Osteoblast (primary cell): ENCODE measurements at places on chromosomes 1 and 21.
A peak's percentile ranks its signal among the peaks of the same experiment; 100 is the strongest.

DNA sequence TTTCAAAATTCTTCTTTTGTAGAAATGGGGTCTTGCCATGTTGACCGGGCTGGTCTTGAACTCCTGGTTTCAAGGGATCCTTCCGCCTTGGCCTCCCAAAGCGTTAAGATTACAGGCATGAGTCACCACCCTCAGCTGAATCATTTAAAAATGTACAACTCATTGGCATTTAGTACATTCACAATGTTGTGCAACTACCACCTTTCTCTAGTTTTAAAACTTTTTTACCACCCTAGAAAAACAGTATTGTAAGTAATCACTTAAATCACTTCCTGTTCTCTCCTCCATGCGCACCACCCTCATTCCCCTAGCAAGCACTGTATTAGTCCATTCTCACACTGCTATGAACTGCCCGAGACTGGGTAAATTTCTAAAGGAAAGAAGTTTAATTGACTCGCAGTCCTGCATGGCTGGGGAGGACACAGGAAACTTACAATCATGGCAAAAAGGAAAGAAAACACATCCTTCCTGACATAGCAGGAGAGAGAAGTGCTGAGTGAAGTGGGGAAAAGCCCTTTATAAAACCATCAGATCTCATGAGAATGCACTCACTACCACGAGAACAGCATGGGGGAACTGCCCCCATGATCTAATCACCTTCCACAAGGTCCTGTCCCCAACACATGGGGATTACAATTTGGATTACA is 14.4 kb upstream of the THEM5 start:
- DNase-seq, result peak; percentile 76

DNA sequence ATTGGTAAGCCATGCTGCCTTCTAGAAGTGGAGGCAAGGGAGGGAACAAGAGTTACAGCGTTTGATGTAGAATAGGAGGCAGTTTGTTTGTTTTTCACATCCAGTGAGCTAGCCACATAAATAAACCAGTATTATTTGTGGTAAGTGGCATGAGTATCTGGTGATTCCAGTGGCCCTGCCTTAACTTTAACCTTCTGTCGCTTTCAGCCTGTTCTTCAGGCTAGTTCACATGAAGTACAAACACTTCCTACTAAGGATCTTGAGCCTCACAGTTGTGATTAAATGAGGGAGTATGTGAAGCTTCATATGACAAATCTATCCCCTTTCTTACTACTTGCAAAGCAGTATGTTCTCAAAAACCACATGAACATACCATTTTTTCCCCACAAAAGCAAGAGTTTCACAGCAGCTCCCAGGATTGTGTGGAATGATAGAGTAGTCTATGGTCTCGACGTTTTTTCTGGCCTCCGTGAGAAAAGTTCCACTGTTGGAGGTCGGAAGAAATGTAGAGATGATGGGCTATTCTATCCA is 59.5 kb downstream of the PHACTR4 start:
- DNase-seq, result peak; percentile 25

GRCh38 chr1:100736746-100737145 is 17.2 kb downstream of the VCAM1 start:
- DNase-seq, result peak; percentile 53

DNA sequence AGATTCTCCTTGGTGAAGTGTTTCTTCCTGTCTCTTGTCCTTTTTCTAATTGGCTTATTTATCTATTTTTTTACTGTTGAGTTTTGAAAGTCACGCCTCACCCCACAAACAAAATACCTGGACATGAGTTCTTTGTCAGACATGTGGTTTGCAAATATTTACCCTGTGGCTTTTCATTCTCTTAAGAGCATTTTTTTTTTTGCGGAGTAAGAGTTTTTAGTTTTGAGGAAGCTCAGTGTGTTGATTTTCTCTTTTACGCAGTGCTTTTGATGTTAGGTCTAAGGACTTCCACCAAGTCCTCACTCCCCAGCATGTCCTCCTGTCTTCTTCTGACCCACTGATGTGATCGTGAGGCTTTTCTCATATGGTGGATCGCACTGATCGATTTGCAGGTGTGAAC is 7.6 kb downstream of the DFFB start:
- no peak for DNase-seq

DNA sequence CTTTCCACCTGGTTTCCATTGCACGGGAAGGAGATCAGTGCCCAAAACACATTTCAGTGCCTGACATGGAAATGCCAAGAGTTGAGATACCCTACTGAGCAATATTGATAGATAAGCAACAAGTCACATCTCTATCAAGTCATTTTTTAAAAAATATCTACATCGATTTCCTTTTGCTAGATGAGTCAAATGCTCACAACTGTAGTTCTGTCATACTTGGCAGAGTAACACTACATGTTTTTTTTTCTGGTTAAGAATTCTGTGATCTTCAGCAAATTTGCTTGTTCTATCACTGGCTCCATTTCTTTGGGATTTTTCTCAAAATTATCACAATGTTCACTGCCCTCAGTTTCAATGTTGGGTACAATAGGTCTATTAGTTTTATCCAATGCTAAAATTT is 145.4 kb downstream of the ZC3H11B start:
- DNase-seq, result no peak
